ENCODE measurements at places on chromosomes 16 and 17. TPM values are rescaled to one million over a fixed set of nuclear protein-coding genes. Genes with fewer than 3 reads are reported as not detected.
A peak's percentile ranks its signal among the peaks of the same experiment; 100 is the strongest.

- no peak overlapping the region for H3K4me3 ChIP-seq
- H3K36me3 ChIP-seq, result no peaks in the 10 kb centered on the region
- H3K27me3 ChIP-seq, result no peaks in the 10 kb centered on the region
- H3K4me1 ChIP-seq, result no peaks in the 10 kb centered on the region
- H3K27ac ChIP-seq, result no peak overlapping the region
- DNase-seq, result no peak
Observed at GRCh38 chr17:64357191-64357981, 33.3 kb downstream of the PECAM1 start.

The SOX9 gene
- 7.3 TPM for total RNA-seq

DNA sequence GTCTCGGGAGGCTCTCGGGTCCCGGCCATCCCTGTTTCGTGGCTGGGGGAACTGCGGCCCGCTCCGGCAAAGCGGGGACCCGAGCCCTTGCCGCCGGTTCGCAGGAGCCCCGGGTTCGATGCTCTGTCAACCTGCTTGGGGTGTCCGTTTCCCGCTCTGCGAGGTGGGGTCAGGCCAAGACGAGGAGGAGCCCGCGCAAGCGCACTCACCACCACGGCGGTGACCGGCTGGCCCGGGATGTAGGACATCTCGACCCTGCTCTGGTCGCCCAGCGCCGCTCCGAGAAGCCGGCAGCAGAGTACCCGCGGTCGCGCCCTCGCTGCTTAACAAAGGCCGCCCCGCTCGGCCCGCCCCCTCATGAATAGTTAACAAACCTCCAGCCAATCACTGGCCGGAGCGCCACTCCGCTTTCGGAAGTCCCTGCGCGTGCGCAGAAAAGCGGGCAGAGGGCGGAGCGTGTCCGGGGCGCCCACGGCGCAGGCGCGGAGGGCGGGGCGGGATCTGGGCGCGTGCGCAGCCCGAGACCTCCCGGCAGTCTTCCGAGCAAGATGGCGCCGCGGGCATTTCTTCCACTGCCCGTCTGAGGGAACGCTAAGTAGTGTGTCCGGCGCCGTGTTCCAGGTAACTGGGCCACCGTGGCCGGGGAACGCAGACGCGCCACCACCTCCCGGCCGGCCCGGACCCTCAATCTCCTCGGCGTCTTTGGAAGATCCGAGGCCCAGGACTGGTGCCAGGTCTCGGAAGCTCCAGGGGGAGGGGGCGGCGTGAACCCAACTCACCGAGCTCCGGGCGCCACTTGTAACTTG is at the start of the genes EMC6 and TAX1BP3:
TSS of gene EMC6 (plus strand) at position 534 of the 806 bp plus-strand sequence. CDS start 335 bp downstream, outside the sequence.
TSS of gene TAX1BP3 (minus strand) at position 300 of the 806 bp plus-strand sequence. CDS start at position 248, 52 bp downstream.
- DNase-seq, result peak; percentile 99
- peaks cover 27% of the 10 kb centered on the region for H3K4me1 ChIP-seq
- peak within 1 kb of the TSS; percentile 94 for H3K4me3 ChIP-seq
- no peaks in the 10 kb centered on the region for H3K27me3 ChIP-seq
- H3K27ac ChIP-seq, result peak within 1 kb of the TSS; percentile 93
- H3K36me3 ChIP-seq, result peaks cover 18% of the 10 kb centered on the region

- H3K36me3 ChIP-seq, result no peaks in the 10 kb centered on the region
- H3K4me3 ChIP-seq, result no peak overlapping the region
- DNase-seq, result peak; percentile 52
- H3K27me3 ChIP-seq, result no peaks in the 10 kb centered on the region
Observed at GRCh38 chr17:6166492-6167179, 96.5 kb downstream of the WSCD1 start.

GRCh38 chr17:61480414-61480807 is 28.2 kb downstream of the TBX4 start:
- H3K36me3 ChIP-seq, result no peaks in the 10 kb centered on the region
- no peak for DNase-seq
- no peak overlapping the region for H3K27ac ChIP-seq
- H3K4me3 ChIP-seq, result no peak overlapping the region
- no peaks in the 10 kb centered on the region for H3K4me1 ChIP-seq

DNA sequence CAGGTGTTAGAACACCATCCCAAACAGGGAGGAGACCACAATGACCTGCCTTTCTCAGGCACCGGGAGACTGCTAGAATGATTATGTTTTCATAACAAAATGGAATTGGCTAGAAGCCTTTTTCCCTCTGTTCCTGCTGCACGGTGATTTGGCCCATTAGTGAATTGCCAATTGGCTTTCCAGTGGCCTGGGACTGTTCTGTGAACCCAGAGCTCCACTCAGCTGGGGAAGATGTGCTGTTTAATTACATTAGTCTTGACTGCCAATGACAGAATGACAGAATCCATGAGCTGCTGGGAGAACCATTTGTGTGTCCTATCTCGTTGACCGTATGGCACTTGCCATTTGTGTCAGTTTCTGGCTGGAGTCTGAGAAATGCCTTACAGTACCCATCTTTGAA is 242.9 kb downstream of the CDH11 start:
- no peaks in the 10 kb centered on the region for H3K27me3 ChIP-seq
- H3K4me3 ChIP-seq, result no peak overlapping the region
- DNase-seq, result no peak

GRCh38 chr16:57178793-57179212 is 7.0 kb downstream of the PSME3IP1 start:
- H3K4me3 ChIP-seq, result no peak overlapping the region
- H3K36me3 ChIP-seq, result no peaks in the 10 kb centered on the region
- no peaks in the 10 kb centered on the region for H3K27me3 ChIP-seq
- no peak for DNase-seq
- no peaks in the 10 kb centered on the region for H3K4me1 ChIP-seq

- H3K36me3 ChIP-seq, result peaks cover 23% of the 10 kb centered on the region
- no peaks in the 10 kb centered on the region for H3K27me3 ChIP-seq
- peak; percentile 75 for DNase-seq
- peak overlapping the region; percentile 67 for H3K4me3 ChIP-seq
- H3K27ac ChIP-seq, result peak overlapping the region; percentile 93
Observed at GRCh38 chr16:1309888-1310831, 724 bp downstream of the UBE2I start.

GRCh38 chr16:83095941-83096692 is 469.3 kb downstream of the CDH13 start:
- no peaks in the 10 kb centered on the region for H3K4me1 ChIP-seq
- DNase-seq, result no peak
- H3K27me3 ChIP-seq, result no peaks in the 10 kb centered on the region
- H3K27ac ChIP-seq, result no peak overlapping the region
- H3K36me3 ChIP-seq, result no peaks in the 10 kb centered on the region
